ENCODE measurements at places on chromosomes 12 and 14. TPM values are rescaled to one million over a fixed set of nuclear protein-coding genes. Genes with fewer than 3 reads are reported as not detected.
A peak's percentile ranks its signal among the peaks of the same experiment; 100 is the strongest.

GRCh38 chr12:27733052-27733656 is 22.5 kb downstream of the MRPS35 start:
- peak; percentile 36 for DNase-seq

GRCh38 chr12:104258476-104259067 is 43.0 kb downstream of the TXNRD1 start:
- DNase-seq, result no peak

- DNase-seq, result no peak
These were observed 73.1 kb downstream of the CRACR2A start for GRCh38 chr12:3679831-3680230.

DNA sequence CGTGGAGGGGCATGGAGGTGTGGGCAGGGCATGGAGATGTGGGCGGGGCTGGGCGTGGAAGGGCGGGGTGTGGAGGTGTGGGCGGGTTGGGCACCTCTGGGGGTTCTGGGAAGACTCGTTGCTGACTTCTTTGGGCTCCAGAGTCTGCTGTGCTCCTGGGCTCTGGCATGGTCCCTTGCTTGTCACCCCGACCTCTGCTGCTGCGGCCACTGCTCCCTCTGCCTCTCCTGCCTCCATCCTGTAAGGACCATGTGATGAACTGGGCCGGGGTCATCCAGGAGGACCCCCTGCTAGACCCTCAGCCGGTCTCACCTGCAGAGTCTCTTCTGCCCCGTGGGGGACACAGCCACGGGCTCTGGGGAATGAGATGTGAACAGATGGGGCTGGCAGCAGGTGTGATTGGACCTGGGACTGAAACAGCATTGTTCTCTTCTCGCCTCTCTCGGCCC is 15.3 kb downstream of the NOC4L start:
- DNase-seq, result no peak

- peak; percentile 64 for DNase-seq
These were observed 519 bp downstream of the MORN3 start for GRCh38 chr12:121668750-121669520.

- DNase-seq, result no peak
These were observed 42.0 kb upstream of the C14orf180 start for GRCh38 chr14:104537613-104537988.

- DNase-seq, result no peak
These were observed 90.0 kb downstream of the SSPN start for GRCh38 chr12:26285401-26285800.

GRCh38 chr12:56474389-56474788 is 6.0 kb downstream of the SPRYD4 start:
- DNase-seq, result no peak

GRCh38 chr14:67817750-67818438 is 1.5 kb upstream of the ZFYVE26 start:
- DNase-seq, result no peak

- peak; percentile 88 for DNase-seq
These were observed at the start of gene RAP1B for GRCh38 chr12:68610370-68611093. Gene RAP1B (plus strand): TSS chr12:68610899. CDS start chr12:68648725, 37,826 bp downstream.

DNA sequence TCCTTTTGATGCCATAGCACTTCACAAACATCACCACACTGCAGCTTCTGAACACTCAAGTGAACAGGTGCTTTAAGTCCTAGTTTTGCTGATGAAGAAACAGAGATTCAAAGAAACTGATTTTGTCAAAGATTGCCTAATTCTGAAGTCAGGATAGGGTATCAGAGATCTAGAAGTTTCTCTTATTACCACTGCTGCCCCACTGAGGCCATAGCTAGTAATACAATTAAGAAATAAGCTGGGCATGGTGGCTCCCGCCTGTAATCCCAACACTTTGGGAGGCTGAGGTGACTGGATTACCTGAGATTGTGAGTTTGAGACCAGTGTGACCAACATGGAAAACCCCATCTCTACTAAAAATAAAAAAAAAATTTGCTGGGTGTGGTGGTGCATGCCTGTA is 458.3 kb upstream of the SEL1L start:
- DNase-seq, result no peak

- no peak for DNase-seq
These were observed 48.4 kb downstream of the GTF2A1 start for GRCh38 chr14:81172353-81172752.

DNA sequence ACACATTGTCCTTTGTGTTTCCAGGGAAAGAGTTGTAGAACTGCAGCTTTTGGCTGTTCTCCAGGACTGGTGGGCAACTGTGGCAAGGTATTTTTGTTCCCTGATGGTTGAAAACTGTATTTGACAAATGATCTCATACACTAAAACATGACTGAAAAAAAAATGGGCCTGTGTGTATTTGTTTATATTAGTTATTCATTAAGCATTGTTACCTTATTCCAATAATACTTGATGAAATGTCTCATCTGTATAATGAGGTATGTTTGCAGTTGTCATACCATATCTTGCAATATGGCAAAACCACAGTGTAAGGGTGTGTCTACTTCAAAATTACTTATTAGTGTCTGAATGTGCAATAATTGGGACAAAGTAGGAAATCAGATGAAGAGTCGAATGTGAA is 479.4 kb upstream of the NOVA1 start:
- DNase-seq, result no peak

CRY1 gene
- total RNA-seq, result 25.8 TPM

GARIN6 gene
- total RNA-seq, result not detected

GPR132 gene
- 38.2 TPM for total RNA-seq

USP44 gene
- total RNA-seq, result 8.4 TPM

SCNN1A gene
- 0.67 TPM for total RNA-seq

C12orf56 gene
- total RNA-seq, result not detected

INHBC gene
- not detected for total RNA-seq

SYNDIG1L gene
- total RNA-seq, result not detected

KRT7 gene
- 25.4 TPM for total RNA-seq

C14orf132 gene
- 3.4 TPM for total RNA-seq

RAN gene
- total RNA-seq, result 1,397 TPM

SLCO1B1 gene
- total RNA-seq, result not detected

GALNT8 gene
- total RNA-seq, result 1.7 TPM

PDE3A gene
- total RNA-seq, result not detected

FOXA1 gene
- 0.17 TPM for total RNA-seq

DUSP16 gene
- 105 TPM for total RNA-seq

SETD1B gene
- 21.2 TPM for total RNA-seq
